ELR (cell line): ENCODE measurements at places on chromosomes 6 and 20.
A peak's percentile ranks its signal among the peaks of the same experiment; 100 is the strongest.

DNA sequence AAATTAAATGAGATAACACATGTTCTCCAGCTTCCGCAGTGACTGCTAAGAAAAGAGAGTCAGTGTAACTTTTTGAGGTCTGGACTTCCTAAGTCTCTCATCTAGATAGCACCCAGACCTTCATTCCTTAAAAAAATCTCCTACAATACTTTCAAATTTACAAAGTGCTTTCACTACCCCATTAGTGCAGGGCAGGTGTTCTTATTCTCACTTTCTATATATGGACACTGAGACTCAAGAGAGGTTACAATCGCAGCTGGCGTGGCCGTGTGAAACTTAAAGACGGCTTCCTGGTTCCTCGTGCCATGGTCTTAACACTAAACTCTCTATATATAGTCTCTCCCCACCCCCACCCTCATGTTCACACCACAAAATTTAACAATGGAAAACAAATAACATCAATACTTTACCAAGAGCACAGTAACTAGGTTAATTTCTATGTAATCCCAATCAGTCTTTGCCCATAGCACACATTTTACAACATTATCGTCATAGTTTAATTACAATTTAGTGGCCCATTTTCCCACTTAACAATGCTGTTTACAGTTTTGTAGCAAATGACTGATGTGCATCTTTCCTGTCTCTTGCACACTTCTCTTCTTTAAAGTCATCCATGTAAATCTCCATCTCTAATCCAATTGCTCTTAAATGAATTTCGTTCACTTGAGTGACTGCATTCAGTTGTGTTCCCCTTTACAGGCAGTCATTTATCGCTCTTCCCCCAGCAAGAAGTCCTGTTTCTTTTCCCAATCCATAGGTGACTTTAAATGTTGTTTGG lies 78.8 kb upstream of the ARID1B start:
- no peak for DNase-seq

DNA sequence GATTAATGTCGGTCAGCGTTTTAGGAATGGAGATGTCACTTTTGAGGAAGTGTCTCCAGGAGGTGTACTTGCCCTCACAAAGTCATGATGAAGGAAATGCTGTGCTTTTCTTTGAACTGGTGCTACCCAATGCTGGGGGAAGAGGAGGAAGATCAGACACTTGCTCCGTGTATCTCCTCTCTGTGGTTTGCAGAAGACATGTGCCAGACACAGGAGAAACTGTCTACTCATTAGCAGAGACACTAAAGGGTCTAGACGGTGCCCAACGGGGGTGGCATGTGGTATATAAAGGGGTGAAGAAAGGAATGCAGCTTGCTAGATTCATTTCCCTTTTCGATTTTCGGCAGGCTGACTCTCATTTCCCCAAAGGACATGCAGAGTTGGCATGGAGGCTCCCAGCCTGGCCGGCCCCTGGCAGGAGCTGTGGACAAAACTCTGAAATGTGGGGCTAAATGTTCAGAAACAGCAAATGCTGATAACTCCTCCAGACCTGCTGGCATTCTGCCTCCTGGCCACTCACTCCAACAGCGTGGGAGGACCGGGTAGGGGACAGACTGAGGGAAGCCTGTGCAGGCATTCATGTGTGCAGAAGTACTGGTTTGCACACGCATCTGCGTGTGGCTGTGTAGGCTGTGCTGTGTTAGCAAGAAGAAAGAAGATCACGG lies 59.6 kb upstream of the QKI start:
- DNase-seq: peak; percentile 47

GRCh38 chr6:22409486-22409885 lies 112.7 kb upstream of the PRL start:
- no peak for DNase-seq

- DNase-seq: peak; percentile 31
Observed at GRCh38 chr6:25202504-25202903, 76.7 kb upstream of the CARMIL1 start.

GRCh38 chr6:17021539-17021889 lies 80.3 kb upstream of the STMND1 start:
- peak; percentile 37 for DNase-seq

- no peak for DNase-seq
Observed at GRCh38 chr6:1850840-1851157, 241.1 kb downstream of the FOXC1 start.

GRCh38 chr6:108556250-108556649 lies 4.5 kb upstream of the FOXO3 start:
- DNase-seq: no peak

- DNase-seq: no peak
Observed at GRCh38 chr20:10667560-10668167, 6.1 kb downstream of the JAG1 start.

- peak; percentile 86 for DNase-seq
Observed at GRCh38 chr6:4008324-4009047, 70.5 kb downstream of the FAM217A start.

DNA sequence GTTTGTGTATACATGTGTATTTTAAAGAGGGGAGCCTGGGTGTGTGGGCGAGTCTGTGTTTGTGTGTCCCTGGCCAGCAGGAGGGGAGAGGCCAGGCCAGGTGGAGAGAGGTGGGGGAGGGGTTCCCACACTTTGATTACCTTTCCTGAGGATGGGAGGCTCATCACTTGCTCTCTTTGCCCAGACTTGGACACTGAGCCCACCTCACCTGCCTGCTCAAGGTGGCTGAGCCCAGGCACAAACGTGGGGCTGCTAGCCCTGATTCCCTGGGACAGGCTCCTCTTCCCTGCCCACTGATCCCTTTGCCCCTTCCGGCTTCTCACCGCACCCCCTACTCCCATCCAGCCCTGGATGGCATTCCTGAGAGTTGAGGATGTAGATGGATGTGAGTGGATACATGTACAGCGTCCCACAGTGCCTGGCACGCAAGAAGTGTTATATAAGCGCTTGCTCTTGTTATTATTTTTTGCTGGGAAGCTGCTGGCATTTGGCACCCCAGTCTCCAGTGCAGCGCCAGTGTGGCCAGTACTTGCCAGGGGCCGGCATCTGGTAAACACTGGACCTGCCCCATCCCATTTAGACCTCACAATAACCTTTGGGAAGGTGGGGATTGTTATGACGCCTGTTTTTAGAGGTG lies 2.7 kb downstream of the CEBPB start:
- DNase-seq: peak; percentile 83

DNA sequence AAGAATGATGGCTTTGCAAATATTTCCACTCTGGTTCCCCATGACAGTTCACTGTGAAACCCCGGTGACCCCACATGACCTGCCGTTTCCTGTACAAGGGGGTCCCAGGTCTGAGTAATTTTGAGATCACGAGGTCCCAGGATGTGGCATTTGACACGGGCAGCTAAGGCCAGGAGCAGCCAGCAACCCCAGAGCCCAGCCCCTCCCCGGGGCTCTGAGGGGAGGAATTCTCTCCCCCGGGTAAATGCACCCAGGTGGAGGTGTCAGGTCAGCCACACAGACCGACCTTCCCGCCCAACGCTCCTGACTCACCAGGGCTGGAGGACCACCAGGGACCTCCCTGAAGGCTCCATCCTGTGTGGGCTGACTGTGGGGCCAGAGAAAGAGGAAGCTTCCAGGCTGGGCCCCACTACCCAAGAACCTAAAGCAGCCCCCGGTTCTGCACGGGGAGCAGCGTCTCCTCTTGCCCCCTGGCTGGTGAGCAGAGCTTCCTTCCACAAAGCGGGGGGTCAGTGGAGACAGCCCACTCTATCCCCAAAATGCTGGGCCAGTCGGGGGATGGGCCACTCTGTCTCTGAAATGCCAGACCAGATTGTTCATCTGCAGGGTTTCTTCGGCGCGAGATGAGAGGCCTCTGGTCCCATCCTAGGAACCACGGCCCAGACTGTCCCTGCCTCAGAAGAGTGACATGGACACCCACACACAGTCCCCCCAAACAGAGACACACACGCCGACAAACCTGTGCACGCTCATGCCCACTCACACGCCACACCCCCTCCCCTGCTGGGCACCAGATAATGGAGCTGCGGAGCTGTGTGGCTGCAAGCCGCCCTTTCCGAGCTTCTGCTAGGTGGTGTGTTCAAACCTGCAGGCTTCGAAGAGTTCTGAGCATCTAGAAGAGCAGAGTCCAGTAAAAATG lies 23.4 kb upstream of the SLCO4A1 start:
- peak; percentile 51 for DNase-seq

GRCh38 chr6:7073821-7074525 lies 33.8 kb upstream of the RREB1 start:
- no peak for DNase-seq

GRCh38 chr6:18186033-18186432 lies 30.8 kb downstream of the KDM1B start:
- no peak for DNase-seq

DNA sequence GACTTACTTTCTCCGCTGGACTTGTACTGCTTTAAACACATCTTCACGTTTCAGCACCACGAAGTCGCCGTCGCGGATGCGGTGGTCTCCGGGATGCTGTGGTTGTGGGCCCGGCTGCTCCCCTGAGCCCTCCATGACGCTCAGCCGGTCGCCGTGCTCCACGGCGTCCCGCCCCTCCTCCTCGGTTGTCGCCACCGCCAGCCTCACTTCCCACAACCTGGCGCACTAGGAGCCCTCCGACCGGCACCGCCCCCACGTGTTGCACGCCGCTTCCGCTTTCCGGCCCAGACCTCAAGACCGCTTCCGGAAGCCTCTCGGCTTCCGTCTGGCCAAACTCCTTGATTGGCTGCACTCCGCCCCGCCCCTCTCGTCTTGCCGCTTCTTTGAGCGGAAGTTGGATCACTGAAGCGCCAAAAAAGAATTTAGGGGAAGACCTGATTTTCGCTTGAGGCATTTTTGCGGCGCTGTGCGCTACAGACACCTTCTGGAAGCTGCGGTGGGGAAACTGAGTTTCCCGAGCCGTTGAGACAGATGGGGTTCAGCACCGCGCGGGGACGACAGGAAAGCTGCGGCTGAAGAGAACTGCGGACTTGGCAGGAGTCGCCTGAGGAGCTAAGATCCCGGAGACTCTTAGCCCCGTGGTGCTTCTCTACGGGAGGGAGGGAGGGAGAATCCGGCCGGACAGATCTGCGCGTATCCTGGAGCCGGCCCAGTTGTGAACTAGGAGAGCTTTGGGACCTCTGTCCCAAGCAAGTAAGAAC lies at the start of the genes MCM8 and TRMT6:
TSS of gene MCM8 (plus strand) at position 382 of the 761 bp plus-strand sequence. CDS start 1,364 bp downstream, outside the sequence.
TSS of gene TRMT6 (minus strand) at position 263 of the 761 bp plus-strand sequence. CDS start at position 135, 128 bp downstream.
- DNase-seq: peak; percentile 96

DNA sequence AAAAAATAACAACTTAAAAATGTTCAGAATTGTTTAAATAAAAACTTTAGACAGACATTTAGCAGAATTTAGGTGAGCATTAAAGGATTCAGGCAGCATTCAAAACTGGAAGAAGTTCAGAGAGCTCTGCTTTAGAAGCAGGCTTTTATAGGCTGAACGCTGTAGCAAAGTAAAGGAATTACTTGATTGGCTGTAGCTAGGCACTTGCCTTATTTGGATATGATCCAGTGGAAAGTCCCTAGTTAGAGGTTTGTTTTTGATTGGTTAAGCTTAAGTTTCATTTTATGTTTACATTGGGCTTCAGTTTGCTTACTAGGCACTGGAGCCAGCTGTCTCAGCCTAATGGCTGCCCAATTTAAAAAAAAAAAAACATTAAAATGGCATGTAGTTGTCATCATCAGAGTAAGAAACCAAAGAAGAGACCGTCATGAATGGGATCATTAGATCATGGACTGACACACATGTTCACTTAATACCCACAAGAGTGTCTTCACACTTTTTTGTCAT lies 65.1 kb downstream of the CBFA2T2 start:
- DNase-seq: peak; percentile 97

DNA sequence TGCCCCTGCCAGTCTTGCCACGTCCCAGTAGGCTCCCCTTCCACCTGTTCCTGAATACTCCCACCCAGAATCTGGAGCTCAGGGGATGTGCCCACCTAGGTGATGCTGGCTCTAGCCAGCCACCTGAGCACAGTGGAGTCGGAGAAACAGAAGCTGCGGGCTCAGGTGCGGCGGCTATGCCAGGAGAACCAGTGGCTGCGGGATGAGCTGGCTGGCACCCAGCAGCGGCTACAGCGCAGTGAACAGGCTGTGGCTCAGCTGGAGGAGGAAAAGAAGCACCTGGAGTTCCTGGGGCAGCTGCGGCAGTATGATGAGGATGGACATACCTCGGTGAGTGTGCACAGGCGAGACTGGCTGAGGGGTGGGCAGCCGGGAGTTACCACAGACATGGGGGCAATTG lies 3.4 kb downstream of the KLC4 start:
- no peak for DNase-seq

DNA sequence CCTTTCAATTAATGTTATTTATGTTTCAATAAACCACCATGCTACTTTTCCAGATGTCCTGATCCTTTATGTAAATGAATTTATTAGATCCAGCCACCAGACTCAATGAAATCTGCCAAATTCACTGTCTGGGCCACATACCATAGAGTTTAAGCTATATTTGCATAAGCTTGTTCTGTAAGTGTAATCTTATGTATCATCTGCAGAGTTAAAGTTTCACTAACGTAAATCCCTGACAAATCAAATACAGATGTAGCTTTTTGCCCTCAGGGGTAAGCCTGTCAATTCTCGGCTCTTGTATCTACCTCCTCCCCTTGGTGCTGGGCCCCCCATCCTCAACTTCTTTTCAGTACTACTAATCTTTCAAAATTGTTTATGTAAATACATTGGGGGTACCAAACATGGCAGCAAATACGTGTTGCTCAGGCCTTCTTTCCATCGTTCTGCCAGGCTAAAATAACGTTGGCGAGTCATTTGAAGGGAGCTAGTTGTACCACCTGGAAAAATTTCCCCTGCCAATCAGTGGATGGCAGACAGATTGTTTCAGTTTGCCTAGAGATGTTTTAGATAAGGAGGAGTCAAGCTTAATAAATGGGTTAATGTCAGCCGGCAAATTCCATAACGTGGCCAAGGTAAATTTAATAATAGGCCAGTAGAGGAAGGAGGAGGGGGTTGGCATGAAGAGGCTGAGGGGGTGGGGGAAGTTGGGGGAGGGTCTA lies 79.6 kb downstream of the RPS12 start:
- no peak for DNase-seq

GRCh38 chr6:108174371-108175175 lies 8.8 kb downstream of the NR2E1 start:
- no peak for DNase-seq

DNA sequence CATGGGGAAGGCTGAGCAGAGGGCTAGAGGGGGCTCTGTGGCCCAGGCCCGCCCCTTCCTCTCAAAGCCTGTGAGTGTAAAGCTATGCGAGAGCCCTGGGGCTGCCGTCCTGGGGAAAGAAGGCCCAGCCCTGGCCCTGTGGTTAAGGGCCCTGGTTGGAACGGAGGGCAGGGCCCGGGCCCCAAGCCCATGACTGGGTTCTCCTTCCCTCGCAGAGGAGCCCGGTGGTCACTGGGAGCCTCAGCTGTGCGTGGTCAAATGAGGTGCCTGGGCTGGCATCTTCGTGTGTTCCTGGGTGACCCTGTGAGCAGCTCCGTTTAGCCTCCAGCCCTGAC lies 56.0 kb downstream of the SMOC2 start:
- DNase-seq: no peak

GRCh38 chr6:17938901-17939300 lies 48.5 kb downstream of the KIF13A start:
- peak; percentile 72 for DNase-seq

DNA sequence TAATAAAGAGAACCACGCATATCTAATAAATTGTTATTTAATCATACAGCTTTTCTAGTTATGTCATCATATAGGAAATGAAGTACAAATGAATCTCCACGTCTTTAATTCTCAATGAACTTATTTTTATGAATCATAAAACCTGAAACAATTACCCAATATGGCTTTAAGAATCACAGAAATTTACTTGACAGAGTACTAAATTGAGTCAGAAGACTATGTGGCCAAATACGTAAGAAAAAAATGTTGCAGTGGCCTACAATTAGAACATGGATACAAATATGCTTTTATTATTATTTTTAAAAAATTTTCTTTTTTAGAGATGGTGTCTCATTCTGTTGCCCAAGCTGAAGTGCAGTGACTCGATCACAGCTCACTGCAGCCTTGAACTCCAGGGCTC lies 584.7 kb upstream of the SLC35B3 start:
- DNase-seq: no peak

- no peak for DNase-seq
Observed at GRCh38 chr6:220312-220711, 72.0 kb upstream of the DUSP22 start.
